ENCODE measurements at places on chromosomes 3 and 15.
A peak's percentile ranks its signal among the peaks of the same experiment; 100 is the strongest.

GRCh38 chr15:93495799-93496637 lies 407.0 kb upstream of the RGMA start:
- DNase-seq, result no peak

DNA sequence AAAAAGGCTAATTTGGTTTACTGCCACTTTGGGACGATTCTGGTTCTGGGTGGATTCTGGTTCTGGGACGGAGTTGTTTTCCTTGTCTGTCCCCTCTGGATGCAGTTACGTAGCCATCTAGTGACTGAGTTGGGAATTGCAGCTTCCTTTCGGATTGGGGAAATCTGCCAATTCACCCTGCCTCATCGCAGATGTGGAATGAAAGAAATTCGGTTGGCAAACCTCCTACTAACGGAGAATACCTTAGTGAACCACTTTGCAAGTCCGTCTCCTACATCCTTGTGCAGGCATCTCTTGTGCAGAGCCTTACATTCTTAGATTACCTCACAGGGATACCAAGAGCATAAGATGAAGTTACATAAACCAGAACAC lies 31.5 kb upstream of the AP4E1 start:
- DNase-seq, result peak; percentile 13

DNA sequence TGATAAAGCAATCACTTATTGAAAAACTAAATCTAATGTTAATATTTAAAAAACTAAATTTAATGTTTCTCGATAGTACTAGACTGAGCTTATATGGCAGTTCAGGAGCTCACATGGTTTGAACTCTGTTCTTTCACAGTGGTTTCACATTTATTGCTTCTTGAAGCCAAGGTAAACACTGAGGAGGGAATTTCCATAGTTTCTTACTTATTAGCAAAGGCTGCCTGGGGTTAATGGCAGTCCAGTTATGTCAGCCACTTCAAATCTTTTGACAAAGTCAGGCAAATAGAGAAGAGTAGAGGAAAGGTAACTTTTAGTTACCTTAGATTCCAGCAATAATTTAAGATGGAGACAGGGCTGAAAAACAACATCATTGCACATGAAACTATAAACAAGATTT lies 831.5 kb downstream of the ROBO2 start:
- DNase-seq, result no peak

DNA sequence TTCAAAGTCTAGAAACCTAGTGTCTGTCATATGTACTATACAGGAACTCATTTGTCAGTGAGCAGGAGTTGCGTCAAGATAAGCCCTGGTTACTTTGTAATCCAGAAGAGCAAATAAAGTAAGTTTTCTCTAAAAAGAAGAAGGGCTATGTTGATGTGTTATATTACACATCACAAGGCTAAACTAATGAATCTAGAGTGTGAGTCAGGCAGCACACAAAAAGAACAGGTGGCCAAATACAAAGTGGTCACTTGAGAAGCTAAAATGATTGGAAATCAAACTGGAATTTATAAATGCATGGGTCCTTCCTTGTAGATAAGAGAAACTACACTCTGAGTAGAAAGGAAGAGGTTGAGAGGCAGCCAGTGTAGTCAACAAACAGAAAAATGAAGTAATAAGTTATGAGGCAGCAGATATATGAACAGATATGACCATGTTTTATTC lies 771.6 kb downstream of the DIPK2A start:
- no peak for DNase-seq

DNA sequence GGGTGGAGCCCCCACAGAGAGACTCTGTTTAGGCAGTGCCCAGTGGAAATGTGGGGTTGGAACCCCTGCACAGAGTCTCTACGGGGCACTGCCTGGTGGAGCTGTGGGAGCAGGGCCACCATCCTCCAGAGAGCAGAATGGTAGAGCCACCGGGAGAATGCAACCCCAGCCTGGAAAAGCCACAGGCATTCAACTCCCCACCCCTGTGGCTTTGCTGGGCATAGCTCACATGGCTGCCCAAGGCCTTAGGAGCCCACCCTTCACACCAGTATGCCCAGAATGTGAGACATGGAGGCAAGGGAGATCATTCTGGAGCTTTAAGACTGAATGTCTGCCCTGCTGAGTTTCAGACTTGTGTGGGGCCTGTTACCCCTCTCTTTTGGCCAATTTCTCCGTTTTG lies 19.0 kb upstream of the CHCHD6 start:
- DNase-seq, result no peak

GRCh38 chr3:10917176-10917575 lies 75.4 kb upstream of the SLC6A1 start:
- no peak for DNase-seq
